Activated T-helper 1 cell treated with anti-CD3 and anti-CD28 coated beads, Interleukin-12 subunit alpha, Interleukin-12 subunit beta, Interleukin-2, Interleukin-4 antibody, amounts not matched to agents 30 ng/mL and 10 ng/mL and 1 ng/mL, durations not matched to agents 14 hours and 24 hours and 36 hours (primary cell): ENCODE measurements at places on chromosomes 7 and 10.

DNA sequence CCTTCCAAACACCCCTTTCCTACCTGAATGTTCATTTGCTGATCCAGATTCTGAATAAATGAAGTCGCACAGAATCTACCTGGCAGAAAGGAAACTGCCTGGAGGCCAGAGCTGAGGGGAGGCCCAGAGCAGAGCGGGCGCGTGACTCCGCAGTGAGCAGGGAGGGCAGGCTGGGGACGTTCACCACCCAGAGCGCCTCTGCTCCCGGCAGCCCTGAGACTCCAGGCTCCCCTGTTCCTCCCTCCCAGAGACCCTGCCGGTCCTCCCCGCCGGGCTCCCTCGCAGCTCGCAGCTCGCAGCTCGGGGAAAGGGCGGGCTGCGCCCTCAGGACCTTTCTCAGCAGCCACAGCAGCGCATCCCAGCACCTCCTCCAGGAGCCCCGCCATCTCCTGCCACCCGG lies 176.7 kb upstream of the ZNF32 start:
- H3K27me3 ChIP-seq: peaks cover 37% of the 10 kb centered on the region
- peaks cover 15% of the 10 kb centered on the region for H3K4me1 ChIP-seq
- H3K4me3 ChIP-seq: no peak overlapping the region
- no peak overlapping the region for H3K27ac ChIP-seq
- DNase-seq: no peak
- no peaks in the 10 kb centered on the region for H3K36me3 ChIP-seq

- no peak overlapping the region for H3K27ac ChIP-seq
- H3K4me3 ChIP-seq: no peak overlapping the region
- H3K36me3 ChIP-seq: no peaks in the 10 kb centered on the region
- H3K27me3 ChIP-seq: no peaks in the 10 kb centered on the region
These were observed 115.3 kb downstream of the KCNMA1 start for GRCh38 chr10:77522268-77522809.

GRCh38 chr7:119761776-119762175 lies 511.2 kb upstream of the KCND2 start:
- no peaks in the 10 kb centered on the region for H3K36me3 ChIP-seq
- no peak for DNase-seq
- no peak overlapping the region for H3K4me3 ChIP-seq
- H3K27ac ChIP-seq: no peak overlapping the region
- no peaks in the 10 kb centered on the region for H3K27me3 ChIP-seq

DNA sequence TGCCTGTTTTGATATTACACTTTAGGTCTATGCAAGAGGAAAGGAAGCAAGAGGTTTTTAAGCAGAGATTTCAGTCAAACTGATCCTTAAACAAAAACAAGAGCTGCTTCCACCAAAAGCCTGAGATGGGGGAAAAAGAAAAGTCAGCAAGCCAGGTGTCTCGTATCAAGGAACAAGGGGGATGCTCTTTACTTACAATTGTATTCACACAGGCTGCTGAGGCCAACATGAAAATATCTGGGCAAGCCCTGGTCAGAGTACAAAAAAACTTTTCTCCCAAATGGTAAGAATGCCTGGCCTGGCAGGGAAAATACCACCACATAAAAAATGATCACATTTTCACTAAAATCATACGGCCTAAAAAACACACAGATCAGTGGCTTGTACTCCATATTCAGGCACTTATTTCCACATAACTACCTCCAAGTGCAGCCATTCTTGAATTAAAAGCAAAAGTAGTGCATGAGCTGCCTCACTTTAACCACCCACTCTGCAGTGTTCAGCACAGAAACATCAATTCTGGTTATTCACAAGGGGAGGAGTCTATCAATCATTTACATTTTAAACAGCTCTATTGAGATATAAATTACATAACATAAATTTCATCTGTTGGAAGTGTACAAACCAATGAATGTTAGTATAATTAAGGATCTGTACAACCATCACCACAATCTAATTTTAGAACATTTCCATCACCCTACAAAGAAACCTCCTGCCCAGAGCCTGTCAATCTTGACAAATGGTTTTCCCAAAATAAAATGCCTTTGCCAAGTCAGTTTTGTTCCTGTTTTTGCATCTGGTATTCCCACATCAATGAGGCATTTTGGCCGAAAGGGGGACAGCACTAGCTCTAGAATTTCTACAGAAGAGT lies 70.2 kb downstream of the GRB10 start:
- no peaks in the 10 kb centered on the region for H3K27me3 ChIP-seq
- H3K4me3 ChIP-seq: no peak overlapping the region
- H3K27ac ChIP-seq: no peak overlapping the region
- DNase-seq: no peak
- H3K36me3 ChIP-seq: no peaks in the 10 kb centered on the region

DNA sequence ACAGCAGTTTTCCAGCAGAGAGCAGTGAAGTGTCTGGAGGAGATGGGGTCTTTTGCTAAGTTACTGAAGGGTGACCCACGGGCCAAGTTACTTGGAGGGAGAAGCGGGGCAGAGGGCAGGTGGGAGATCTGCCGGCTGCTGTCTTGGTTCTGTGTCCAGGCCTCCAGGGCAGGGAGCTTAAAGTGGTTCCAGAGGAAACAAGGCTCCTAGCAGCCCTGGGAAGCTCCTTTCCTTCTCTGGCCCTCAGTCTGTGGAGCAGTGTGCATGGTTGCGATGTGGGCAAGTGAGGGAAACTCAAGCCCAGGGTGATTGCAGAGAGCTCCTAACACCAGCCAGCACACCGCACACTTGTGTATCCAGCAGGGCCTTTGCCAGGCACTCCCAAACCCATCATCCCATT lies 6.3 kb downstream of the GHRHR start:
- DNase-seq: no peak
- H3K27me3 ChIP-seq: peaks cover 5% of the 10 kb centered on the region
- H3K4me3 ChIP-seq: no peak overlapping the region
